ENCODE measurements at places on chromosomes 11 and 22.

- no peak for DNase-seq
Measured at GRCh38 chr22:31625661-31626426, 36.2 kb downstream of the PISD start.

DNA sequence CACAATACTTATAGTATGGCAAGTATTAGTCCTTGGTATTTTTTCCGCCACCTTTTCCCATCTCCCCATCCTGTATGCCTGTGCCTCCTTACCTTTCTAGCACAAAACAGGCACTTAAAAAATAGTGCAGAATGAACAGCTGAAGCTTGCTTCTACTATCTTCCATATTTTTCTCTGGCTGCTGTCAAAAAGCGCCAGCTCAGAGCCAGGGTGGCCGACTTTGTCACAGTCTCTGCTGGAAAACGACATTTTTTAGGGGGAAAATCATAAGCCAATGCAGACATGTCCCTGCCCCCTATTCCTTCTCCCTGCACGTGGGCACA is 26.5 kb upstream of the ROBO3 start:
- no peak for DNase-seq

- no peak for DNase-seq
Measured at GRCh38 chr11:111944651-111945051, 7.5 kb downstream of the DIXDC1 start.

DNA sequence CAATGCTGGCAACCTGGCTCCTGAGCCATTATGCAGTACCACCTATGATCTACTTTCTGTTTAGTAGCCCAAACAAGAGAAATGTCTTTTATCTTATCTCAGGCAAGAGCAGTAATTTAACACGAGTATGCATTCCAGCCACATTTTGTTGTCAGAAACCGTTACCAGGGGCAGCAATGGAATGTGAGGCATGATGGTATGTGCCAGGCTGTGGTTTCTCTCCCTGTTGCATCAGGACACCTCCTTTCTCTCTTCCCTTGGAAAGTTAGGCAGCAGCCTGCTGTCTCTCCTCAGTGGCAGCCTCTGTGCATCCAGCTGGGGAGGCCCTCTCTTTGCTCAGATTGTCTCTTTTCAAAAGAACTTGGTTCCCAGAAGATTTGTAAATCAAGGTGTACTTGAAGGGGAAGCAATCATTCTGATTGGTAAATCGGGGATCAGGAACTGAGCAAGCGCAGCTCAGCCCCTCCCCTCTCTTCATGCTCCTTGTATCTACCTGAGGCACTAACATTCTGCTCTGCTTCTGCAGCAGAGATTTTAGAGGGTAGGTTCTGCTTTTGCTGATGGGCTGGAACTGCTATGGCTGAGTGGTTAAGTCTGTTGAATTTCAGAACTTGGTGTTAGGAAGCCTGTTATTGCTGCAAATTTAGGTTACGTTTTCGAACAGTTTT is 229.2 kb downstream of the ADAMTS15 start:
- DNase-seq: no peak

- DNase-seq: no peak
Measured at GRCh38 chr11:44199816-44200215, 104.3 kb downstream of the EXT2 start.

- no peak for DNase-seq
Measured at GRCh38 chr11:64826578-64827450, 16.5 kb upstream of the MEN1 start.

GRCh38 chr22:28904211-28904896 is 21.0 kb downstream of the ZNRF3 start:
- no peak for DNase-seq

- DNase-seq: no peak
Measured at GRCh38 chr11:12076840-12077534, 33.4 kb upstream of the MICAL2 start.

DNA sequence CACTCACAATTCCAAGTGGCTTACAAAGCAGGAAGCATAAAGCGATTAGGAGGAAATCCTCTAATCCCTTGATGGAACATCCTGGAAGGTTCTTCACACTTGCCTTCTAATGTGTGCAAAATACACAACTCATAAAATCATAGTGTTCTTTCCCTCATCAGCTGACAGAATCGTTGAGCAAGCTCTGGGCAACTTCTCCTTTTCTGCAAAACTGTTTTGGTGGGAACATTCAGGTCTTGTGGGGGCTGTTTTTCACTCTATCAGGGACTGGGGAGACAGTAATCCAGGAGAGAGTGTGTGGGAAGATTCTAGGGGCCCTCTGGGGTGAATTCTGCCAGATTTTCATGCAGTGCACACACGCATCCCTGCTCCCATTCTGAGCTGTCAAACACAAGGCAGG is 53.2 kb downstream of the IRAG1 start:
- DNase-seq: no peak

DNA sequence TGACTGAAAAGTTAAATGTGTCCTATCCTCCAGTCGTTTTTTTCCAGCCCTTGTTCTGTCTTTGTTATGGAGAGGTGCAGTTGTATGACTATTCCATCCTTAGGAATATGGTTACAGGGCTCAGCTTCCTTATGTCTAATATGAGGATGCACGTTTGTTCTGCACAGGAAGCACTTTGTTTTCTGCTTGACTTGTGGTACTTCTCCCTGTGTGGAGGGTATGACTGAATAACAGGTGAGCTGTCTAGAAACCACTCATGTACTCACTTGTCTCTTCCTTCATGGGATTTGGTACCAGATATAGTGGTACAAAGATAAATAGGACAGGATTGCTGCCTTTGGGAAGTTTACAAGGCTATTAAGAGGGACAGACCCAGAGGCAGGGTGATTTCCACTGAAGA is 17.4 kb downstream of the CABIN1 start:
- no peak for DNase-seq

DNA sequence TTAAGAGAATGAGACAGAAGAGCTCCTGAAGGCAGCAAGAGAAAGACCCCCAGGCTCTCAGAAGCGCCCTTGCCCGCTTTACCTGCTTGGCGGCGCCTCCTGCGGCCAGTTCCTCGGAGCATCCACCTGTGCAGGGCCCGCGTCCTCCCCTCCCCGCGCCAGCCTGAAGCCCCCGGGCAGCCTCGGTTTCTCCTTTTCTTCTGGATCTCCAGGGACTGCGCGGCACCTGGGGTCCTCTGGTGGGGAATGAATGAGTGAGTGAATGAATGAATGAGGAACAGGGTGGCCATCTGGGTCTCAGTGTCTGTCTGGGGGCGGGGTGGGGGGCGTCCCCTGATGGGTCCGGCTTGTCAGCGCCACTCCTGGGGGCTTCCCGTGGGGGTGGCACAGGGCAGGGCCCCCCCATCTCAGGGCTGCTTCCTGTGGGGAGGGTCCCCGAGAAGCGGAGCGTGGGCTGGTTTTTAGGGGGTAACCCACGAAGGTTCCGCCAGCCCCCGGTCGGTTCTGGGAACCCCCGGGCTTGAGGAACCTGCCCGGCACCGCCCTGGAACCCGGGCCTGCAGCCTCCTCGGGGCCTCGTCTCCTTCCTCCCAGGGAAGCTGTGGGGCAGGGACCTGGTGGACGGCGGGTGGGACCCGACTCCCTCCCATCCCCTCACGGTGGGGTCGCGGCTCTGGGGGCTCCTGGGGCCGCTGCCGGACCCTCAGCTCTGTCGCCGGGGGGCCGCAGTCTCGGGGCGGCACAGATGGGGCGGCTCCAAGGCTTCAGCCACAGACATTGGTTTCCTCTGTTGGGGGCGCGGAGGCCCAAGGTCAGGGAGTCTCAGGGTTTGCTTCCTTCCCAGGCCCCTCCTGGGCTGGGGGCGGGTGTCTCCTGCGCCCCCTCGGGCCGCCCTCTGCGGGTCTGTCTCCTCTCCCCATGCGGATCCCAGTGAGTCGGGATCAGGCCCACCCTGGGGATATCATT is 8.3 kb upstream of the KRTAP5-7 start:
- DNase-seq: no peak

GRCh38 chr22:25630447-25630846 is 66.0 kb downstream of the GRK3 start:
- no peak for DNase-seq

- no peak for DNase-seq
Measured at GRCh38 chr11:89625171-89625570, 84.9 kb upstream of the TRIM77 start.

- DNase-seq: no peak
Measured at GRCh38 chr11:12319988-12320387, 57.4 kb upstream of the PARVA start.

- no peak for DNase-seq
Measured at GRCh38 chr11:34013898-34014571, 37.5 kb upstream of the CAPRIN1 start.

DNA sequence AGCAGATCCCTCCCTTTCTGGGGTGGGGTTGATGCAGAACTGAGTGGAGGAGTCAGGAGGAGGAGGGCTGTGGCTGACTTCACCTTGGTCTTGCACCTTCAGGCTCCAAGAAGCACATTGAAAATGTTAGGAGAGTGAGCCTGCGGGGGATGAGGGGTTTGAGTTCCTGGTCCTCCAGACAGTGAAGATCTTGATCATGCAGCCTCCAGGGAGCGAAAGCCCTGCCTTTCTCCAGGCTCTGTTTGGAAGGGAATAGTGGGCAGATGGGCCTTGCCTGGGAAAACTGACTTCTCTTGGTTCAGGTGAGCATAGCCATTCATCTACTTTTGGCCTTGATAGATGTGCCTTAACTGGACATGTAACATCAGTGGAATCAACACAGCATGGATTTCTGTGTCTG is 267.6 kb upstream of the B3GAT1 start:
- DNase-seq: no peak

GRCh38 chr11:64784813-64785581 is 6.7 kb upstream of the SF1 start:
- DNase-seq: no peak

DNA sequence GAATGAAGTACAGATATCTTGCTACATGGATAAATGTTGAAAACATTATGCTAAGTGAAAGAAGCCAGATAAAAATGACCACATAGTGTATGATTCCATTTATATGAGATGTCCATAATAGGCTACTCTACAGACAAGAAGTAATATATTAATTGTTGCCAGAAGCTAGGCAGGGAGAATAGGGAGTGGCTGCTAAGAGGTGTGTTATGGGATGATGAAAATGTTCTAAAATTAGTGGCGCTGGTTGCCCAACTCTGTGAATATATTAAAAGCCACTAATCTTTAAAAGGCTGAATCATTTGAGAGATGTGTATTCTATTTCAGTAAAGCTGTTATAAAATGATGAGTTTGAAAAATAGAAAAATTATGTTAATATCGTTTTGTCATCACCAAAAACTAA is 144.4 kb downstream of the NCAM1 start:
- DNase-seq: no peak

DNA sequence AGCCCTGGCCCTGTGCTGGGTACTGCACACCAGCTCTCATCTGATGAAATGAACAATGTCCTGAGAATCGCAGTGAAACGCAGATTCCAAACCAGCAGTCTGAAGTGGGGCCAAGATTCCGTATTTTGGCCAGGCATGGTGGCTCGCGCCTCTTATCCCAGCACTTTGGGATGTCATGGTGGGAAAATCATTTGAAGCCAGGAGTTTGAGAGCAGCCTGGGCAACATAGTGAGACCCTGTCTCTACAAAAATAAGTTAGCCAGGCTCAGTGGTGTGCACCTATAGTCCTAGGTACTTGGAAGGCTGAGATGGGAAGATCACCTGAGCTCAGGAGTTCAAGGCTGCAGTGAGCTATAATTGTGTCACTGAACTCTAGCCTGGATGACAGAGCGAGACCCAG is 13.0 kb downstream of the LIF start:
- no peak for DNase-seq

DNA sequence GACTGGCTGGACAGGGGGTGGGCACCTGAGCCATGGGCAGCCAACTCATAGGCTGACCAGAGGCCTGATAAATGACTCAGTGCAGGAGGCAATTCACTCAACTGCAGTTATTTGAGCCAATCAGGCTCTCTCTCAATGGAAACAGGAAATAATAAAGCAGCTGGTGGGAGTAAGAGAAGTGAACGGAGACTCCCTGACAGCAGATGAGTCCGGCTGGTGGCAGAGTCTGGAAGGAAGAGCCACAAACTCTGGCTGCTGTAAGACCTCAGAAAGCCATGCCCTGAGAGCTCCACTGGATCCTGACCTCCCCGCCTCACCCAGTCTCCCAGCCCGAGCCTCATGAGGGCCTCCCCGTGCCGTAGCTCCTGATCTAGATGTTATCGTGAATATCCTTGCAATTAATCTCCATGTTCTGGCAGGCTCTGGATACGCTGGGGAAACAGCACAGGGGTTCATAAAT is 69.8 kb downstream of the TRIM29 start:
- DNase-seq: no peak

DNA sequence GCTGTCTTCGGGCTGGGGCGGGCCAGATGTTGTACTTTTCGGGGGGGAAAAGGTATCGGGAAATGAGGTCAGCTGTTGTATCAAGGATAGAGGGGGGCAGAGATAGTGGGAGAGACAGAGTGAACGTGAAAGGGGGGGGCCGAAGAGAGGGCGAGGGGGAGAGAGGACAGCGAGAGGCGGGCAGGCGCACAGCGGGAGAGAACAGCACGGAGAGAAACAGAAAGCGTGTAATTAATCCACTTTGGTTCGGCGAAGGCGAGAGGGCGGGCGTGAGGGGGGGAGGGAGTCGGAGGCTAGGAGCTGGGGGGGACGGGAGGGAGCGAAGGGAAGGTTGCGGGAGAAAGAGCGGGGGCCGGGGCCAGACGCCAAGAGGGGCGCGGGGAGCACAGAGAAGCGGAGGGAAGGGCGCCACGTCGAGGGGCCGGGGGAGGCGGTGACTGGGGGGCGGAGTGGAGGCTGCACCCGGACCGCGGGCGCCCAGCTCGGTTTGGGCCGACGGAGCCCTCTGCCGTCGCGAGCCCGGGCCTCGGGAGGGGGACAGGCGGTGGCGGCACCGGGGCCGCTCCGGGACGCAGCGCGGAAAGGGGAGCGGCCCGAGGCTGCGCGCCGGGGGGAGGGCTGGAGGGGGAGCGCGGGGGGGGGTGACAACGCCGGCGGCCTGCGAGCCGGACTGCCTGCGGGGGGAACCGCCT is 612 bp downstream of the IGF2 start:
- no peak for DNase-seq

- no peak for DNase-seq
Measured at GRCh38 chr11:94814272-94814976, 46.3 kb downstream of the AMOTL1 start.

GRCh38 chr11:103228807-103229206 is 119.6 kb downstream of the DYNC2H1 start:
- DNase-seq: no peak

GRCh38 chr11:35390737-35391682 is 28.3 kb downstream of the SLC1A2 start:
- no peak for DNase-seq
